GM12891 (cell line): ENCODE measurements at places on chromosomes 16 and 17.
A peak's percentile ranks its signal among the peaks of the same experiment; 100 is the strongest.

- no peak for DNase-seq
Observed at GRCh38 chr17:37714897-37715296, 30.0 kb downstream of the HNF1B start.

DNA sequence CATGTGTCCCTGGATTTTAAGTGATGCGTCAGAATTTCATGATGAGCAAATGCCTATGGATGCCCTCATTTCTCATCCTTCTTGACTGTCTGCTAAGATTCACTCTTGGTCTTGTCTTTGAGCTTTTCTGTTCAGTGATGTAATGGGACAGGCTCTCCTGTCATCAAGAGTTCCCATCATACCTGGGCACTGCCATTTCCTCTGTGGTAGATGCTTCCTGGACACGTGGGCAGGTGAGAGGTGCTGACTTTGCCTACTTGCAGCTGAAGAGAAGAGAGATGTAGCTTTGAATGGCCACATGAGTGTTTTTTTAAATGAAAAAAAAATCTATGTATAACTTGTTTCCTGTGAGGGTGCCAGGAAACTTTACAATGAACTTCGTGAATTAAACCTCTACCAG is 557.7 kb downstream of the MAF start:
- DNase-seq = no peak

- no peak for DNase-seq
Observed at GRCh38 chr17:80647746-80648145, 103.1 kb downstream of the RPTOR start.

DNA sequence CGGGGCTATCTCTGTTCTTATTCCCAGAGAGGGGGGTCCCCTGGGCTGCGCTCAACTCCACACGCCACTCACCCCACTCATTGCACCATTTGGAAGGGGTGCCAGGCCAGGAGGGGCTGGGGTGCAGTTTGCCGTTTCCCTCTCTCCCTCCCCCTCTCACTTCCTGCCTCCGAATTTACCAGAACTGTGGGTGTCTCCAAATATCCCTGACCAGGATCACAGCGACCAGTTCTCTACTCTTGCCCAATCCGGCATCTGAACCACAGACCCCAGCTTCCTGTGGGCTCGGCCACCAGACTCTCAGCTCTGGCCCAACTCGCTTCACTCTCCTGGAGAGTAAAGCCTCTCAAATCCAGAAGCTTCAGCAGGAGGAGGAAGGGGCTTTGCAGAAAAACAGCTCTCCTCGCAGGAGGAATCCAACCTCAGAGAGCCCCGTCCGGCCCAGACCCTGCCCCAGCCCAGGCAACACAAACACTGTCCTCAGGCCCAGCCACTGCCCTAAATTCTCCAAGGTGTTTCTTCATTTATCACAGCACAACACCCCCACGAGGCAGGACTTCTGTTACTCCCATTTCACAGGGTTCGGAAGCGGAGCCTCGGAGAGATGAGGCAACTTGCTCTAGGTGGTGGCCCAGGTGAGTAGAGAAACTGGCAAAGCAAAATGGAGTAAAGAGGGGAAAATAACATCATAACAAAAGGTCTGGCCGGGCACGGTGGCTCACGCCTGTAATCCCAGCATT is 423 bp upstream of the ASGR2 start:
- no peak for DNase-seq

DNA sequence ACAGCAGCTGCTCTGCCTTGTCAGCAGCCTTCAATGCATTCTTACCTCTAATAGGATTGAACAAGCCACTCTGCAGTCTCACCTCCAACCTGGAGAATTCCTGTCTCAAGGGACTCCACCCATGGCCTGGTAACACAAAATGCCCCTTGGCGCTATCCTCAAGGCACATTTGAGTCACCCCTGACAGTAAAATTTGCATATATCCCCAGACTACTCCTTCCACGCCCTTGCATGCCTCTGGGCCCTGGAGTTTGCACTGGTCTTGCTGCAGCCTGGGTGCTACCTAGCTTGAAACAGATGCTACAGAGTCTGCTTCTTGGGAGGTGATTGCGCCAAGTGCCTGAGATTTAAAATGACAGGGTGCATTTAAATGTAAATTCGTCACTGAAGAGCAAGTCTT is 391.4 kb upstream of the MAF start:
- no peak for DNase-seq

DNA sequence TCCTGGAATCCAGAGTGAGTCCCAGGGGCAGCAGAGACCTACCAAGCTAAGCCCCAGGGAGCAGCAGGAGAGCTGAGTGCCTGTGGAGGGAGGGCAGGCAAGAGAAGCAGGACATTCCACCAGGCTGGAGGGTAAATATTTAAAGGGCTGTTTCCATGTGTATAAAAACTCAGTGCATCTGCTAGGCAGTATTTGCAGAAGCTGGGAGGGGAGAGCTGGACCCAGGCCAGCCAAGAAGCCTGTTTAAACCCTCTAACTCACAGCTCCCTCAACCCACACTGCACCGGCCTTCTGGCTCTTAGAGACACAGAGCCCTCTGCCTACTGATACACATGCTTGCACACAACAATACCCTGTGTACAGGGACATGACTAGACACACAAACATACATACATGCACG is 22.5 kb upstream of the TMEM132E start:
- no peak for DNase-seq

DNA sequence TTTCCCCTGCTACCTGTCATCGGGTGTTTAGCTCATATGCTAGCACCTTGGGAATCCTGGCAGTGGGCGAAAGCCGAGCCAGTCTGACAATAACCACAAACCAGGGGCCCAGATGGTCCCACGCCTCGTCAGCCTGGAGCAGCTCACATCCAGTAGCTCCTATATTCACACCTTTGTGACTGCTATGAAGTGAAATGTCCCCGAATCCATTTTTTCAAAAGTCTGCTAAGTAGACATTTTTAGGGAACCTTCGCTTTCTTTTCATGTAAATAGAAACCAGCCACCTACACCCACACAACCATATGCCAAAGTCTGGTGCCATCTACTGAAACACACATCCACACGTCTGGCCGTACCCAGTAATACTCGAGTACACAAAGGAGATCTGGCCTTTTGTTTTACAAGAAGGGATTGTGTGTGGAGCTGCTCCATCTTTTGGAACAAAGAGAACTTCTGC is 176.8 kb downstream of the SLC39A11 start:
- DNase-seq = no peak

GRCh38 chr16:72856797-72857196 is 191.1 kb downstream of the ZFHX3 start:
- peak; percentile 47 for DNase-seq

- no peak for DNase-seq
Observed at GRCh38 chr17:64786337-64786736, 124.2 kb upstream of the SMURF2 start.

- DNase-seq = no peak
Observed at GRCh38 chr17:59830007-59830630, 62.6 kb downstream of the TUBD1 start.

GRCh38 chr17:51481370-51481769 is 221.0 kb downstream of the UTP18 start:
- DNase-seq = no peak

DNA sequence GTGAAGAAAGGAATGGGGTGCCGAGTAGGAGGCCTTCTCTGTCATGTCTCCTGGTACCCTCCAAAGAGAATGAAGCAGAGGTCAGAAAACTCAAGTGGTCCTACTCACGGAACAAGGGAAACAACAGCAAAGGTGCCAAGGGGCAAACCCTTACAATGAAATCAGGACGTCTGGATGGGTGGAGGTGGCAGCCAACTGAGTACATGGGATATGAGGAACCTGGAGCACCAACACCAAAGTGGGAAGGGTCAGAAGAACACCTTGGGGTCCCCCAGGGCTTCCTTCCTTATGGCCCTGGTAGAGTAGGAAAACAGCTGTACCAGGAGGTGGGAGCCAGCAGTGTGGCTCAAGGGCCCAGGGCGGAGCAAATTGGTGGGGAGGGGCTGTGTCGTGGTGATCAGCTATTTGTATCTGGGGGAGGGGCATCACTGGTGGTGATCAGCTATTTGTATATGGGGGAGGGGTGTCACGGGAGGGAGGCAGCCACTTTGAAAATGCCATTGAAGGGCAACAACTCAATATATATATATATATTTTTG is 643 bp downstream of the HIGD1B start:
- no peak for DNase-seq

- no peak for DNase-seq
Observed at GRCh38 chr16:89009343-89010209, 32.6 kb upstream of the CBFA2T3 start.

DNA sequence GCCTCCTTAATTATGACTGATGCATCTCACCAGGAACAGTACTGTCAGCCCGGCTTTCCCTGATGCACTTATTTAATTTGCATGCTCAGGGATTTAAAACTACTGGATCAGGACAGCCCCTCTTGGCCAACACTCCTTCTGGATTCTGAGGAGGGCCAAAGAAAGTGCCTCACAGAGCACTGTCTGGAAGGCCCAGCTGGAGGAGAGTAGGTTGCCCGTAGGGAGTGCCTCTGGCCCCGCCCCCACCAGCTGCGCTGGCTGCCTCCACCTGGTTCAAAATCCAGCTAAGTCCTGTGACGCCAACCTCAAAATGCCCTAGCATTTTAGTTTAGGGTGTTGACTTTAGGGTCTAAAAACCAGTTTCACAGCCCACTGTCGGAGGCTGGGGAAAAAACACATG is 49.4 kb upstream of the SREBF1 start:
- no peak for DNase-seq

DNA sequence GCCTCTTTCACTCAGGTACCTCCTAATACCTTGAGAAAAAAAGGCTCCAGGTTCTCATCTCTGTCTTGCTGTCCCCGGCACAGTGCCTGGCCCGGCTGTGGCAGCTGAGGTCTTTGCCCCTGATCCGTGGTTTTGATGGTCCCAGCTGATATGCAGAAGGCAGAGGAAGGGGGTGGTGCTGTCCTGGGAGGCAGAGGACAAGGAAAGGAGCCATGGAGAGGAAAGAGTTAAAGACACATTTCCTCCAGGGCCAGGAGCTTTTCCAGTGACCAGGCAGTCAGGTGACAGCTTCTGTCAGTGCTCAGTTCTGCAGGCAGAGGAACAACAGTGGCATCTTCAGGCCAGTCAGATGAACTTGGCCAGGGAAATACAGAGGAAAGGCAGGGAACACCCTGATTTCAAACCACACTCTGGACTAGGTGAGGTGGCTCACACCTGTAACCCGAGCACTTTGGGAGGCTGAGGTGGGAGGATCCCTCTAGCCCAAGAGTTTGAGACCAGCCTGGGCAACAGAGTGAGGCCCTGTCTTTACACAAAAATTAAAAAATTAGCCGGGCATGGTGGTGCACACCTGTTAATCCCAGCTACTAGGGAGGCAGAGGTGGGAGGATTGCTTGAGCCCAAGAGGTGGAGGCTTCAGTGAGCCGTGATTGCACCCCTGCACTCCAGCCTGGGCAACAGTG is 3.3 kb upstream of the COG1 start:
- no peak for DNase-seq

DNA sequence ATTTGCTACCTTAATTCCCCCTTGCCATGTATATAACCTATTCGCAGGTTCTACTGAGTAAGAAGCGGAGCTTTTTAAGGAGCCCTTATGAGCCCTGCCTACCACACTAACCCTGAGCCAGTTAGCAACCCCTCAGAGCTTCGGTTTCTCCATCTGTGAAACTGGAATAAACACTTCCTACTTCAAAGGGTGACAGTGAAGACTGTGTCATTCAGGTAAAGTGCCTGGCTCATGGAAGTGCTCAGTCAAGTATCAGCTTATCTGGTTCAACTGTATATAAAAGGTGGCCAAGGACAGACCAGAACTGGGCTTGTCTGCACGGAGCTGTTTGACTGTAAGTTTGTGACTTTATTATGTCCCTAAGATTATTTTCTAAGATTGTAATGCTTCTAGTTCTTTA is 31.0 kb downstream of the TXNDC11 start:
- no peak for DNase-seq

GRCh38 chr16:86906623-86907022 is 328.3 kb downstream of the FOXL1 start:
- no peak for DNase-seq

DNA sequence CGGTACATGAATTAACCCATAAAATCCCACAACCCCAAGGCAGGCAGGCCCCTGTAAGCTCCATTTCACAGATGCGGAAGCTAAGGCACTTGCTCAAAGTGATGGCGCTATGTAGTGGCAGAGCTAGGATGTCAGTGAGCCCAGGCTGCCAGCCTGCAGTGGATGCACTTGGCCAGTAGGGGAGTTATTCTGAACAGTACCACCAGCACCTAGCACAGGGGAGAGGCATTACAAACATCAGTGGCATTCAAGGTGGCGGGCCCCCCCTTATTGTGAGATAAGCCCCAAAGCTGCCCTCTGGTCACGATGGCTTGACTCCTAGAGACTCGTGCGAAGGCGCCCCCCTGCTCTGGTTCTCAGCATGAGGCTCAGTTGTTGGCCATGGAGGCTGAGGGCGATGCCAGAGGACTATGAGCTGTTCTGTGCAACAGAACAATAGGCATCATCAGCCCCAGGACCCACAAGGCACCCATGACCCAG is 33.8 kb downstream of the GTF3C1 start:
- peak; percentile 54 for DNase-seq

GRCh38 chr16:57578521-57579360 is 36.3 kb downstream of the ADGRG5 start:
- DNase-seq = no peak

DNA sequence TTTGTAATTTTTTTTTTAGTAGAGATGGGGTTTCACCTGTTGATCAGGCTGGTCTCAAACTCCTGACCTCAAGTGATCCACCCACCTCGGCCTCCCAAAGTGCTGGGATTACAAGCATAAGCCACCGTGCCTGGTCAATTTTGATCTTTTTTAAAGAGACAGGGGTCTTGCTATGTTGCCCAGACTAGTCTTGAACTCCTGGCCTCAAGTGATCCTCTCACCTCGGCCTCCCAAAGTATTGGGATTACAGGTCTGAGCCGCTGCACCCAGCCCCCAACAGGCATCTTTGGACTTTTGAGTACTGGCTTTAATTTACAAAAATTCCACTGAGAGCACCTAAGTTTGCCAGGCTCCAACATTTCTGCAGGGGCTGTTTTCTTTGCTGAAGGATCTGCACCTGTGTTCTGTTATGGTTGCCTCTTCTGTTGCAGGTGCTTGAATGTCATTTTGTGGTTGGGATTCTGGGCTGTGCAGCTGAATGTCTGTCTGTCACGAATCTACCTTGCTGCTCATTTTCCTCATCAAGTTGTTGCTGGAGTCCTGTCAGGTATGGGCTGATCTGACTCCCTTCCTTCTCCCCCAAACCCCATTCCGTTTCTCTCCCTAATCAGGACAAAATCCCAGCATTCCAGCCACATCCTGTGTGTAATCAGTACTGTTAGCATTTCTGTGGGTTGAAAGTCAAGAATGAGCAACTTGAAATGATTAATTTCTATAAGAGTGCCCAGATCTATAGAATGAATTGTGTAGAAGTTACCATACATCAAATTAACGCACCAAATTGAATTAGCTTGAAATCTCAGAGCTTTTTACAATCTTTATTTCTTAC is 8.5 kb downstream of the G6PC1 start:
- DNase-seq = no peak
